ENCODE measurements at places on chromosomes 13 and 19. TPM values are rescaled to one million over a fixed set of nuclear protein-coding genes. Genes with fewer than 3 reads are reported as not detected.

GRCh38 chr19:29439021-29439420, 86.8 kb upstream of the VSTM2B start:
- DNase-seq = no peak

DNA sequence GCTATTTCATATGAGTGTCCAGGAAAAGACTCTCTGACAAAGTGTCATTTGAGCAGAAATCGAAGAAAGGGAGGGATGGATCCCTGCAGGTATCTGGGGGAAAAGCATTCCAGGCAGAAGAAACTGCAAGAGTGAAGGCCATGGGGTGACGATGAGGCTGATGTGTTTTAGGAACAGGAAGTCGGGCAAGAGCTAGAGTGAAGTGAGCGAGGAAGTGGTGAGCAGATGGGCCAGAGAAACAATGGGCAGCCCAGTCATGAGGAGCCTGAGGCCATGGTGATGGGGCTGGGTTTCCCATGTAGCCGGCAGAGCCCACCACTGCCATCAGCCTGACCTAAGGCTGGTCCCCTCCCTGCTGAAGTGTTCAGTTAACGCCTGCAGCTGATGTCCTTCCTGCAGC, 150.2 kb downstream of the TNFSF13B start:
- DNase-seq = no peak

GRCh38 chr19:17811103-17811502, 10.2 kb downstream of the INSL3 start:
- DNase-seq = no peak

DNA sequence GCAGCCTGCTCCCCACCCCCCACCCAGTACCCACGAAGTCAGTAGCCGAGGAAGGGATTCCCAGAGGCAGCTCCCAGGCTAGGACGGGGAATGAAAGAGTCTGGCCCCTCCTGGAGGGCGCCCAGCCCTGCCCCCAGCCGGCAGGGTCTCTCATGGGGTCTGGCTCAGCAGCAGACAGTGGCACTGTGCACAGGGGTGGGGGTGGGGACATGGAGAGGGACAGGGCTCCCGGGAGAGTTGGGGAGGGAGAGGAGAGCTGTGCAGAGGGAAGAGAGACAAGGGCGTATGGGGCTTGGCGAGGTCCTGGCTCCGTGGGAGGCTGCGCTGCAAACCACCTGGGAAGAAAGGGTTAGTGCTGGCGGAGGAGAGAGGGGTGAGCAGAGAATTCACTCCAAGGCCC, 27.7 kb upstream of the ASF1B start:
- no peak for DNase-seq

Gene SIGLEC14
- not detected for total RNA-seq

Gene DDX39A
- 145 TPM for total RNA-seq

DNA sequence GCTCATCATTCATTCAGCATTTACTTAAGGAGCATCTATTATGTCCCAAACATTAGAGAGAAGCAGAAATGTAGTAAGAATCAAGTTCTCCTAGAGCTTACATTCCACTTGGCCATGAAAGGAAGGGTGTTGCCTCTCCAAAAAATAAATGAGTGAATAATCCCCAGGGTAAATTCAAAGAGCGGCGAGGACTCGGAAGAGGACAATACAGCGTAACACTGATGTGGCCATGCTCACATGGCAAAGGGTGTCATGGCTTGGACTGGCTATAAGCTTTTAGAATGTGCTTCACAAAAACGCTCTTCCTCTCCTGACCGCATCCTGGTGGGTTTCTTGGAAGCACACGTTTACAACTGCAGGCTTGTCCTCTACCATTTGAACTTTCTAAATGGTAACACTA, 290.2 kb downstream of the IRS2 start:
- no peak for DNase-seq

Gene SERPINE3
- not detected for total RNA-seq

DNA sequence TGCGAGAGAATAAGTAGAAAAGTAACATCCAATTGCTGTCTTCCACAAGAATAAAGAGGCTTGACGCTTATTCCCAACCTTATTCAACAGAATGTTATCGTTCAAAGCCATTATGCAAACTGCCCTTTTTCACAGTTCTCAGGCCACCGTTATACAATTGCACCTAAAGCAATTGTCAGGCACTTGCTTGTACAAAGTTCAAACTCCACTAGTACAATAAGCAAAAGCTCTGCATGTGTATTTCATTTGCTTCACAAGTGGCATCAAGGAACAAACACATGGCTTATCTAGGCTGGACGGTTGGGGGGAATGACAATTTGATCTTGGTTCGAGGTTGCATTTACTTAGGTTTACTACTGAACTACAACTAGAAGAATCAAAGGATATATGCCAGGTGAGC, 815.6 kb downstream of the EFNB2 start:
- no peak for DNase-seq

- DNase-seq = no peak
Measured at GRCh38 chr13:73369095-73369494, 310.3 kb downstream of the KLF5 start.

- no peak for DNase-seq
Measured at GRCh38 chr13:109840201-109840892, 54.0 kb upstream of the IRS2 start.

- no peak for DNase-seq
Measured at GRCh38 chr19:2627319-2627829, 75.1 kb downstream of the GNG7 start.

Gene SBK3
- 0.70 TPM for total RNA-seq

DNA sequence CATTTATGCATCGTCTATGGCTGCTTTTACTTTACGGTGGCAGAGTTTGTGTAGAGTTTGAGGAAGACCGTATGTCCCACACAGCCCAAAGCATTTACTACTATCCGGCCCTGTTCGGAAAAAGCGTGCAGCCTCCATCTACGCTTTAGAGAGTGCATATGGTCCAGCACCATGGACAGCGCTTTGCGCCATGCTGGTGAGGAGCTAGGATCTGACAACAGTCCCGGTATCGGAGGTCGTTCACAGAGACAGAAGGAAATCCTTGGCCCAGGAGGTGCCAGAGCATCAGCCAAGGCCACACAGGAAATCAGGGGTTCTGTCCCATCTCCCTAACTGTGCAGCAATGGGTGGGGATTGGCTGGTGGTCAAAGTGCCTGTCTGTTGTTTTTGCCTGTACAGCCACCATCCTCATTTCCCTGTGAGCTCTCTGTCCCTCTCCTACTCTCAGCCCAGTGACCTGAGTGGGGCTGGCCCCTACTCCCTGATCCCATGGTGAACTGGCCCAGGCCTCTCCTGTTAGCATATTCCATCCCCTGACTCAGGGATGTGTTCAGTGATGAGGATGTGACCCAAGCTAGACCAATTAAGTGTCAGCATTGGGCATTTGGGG, 16.2 kb upstream of the PRODH2 start:
- peak; percentile 82 for DNase-seq

- no peak for DNase-seq
Measured at GRCh38 chr13:63190742-63191141, 1775.1 kb upstream of the PCDH20 start.

GRCh38 chr13:97030705-97031452, 36.6 kb upstream of the OXGR1 start:
- no peak for DNase-seq

DNA sequence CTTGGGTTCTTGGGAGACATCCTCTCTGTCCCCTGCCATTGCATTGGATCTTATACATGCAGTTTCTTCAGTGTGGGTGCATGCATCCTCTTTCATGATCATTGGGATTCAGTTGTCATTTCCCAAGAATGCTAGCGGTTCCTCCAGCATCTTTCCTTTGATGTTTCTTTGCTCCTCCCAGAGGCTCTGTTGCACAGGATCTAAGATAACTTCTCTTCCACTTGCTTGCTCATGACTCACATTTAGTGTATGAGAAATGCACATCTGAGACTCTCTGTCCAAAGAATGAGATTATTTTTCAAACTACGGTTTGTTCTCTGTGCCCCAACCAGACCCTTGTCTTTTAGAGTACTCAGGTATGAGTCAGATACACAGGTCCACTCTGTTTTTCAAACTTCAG, 197.1 kb downstream of the NDFIP2 start:
- DNase-seq = no peak

DNA sequence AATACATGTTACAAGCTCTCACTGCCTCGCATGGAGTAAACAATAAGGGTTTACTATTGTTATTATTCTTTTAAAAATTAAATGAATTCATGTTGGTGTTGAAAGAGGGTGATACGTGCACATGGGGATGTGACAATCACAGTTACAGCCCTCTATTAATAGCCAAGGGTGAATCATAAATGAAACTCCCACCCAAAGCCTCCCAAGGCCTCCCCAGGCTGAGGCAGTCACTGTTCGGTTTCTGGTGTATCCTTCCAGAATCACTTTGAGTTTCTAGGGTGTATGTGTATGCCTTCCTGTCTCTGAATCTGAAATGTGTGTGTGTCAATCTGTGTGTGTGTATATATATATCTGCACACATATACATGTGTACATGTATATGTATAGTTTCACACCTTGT, 73.4 kb downstream of the AKAP11 start:
- DNase-seq = no peak

Gene TTC9B
- 0.15 TPM for total RNA-seq

Gene GRIN2D
- 6.2 TPM for total RNA-seq

Gene ZNF763
- total RNA-seq = 0.77 TPM

GRCh38 chr13:23392313-23392712, 41.2 kb downstream of the SACS start:
- no peak for DNase-seq

- no peak for DNase-seq
Measured at GRCh38 chr19:17305216-17305516, 506 bp upstream of the MRPL34 start.

Gene KIR2DL1
- not detected for total RNA-seq

Gene TEX30
- total RNA-seq = 13.1 TPM

Gene SYNGR4
- total RNA-seq = 0.31 TPM

DNA sequence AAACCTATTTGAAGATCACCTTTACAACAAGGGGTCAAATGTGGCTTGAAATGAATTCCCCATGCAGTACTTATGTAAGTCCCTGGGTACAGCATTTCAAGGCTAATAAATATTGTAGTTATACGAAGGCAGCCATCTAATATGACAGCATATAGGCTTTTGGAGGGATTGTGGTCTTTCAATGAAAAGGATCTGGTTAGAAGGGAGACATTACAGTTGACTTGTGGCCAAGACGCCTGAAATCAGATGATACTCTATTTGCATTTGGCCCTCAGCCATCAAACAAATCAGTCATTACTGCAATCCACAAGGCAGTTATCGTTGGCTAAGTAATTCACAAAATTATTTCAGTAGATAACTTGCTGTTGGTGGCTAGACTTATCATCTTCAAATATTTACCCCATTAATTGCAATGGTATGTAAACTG, 242.7 kb downstream of the DCLK1 start:
- DNase-seq = no peak

- no peak for DNase-seq
Measured at GRCh38 chr13:50071379-50071778, 56.1 kb downstream of the KCNRG start.

Gene ZNF528
- total RNA-seq = 0.81 TPM

Gene RFPL4AL1
- not detected for total RNA-seq

Gene FXYD1
- 6.8 TPM for total RNA-seq

Gene ZSWIM4
- 50.7 TPM for total RNA-seq

Gene CKM
- 0.13 TPM for total RNA-seq

GRCh38 chr13:110155072-110155471, 151.9 kb downstream of the COL4A1 start:
- peak; percentile 56 for DNase-seq

Gene PSG3
- not detected for total RNA-seq

DNA sequence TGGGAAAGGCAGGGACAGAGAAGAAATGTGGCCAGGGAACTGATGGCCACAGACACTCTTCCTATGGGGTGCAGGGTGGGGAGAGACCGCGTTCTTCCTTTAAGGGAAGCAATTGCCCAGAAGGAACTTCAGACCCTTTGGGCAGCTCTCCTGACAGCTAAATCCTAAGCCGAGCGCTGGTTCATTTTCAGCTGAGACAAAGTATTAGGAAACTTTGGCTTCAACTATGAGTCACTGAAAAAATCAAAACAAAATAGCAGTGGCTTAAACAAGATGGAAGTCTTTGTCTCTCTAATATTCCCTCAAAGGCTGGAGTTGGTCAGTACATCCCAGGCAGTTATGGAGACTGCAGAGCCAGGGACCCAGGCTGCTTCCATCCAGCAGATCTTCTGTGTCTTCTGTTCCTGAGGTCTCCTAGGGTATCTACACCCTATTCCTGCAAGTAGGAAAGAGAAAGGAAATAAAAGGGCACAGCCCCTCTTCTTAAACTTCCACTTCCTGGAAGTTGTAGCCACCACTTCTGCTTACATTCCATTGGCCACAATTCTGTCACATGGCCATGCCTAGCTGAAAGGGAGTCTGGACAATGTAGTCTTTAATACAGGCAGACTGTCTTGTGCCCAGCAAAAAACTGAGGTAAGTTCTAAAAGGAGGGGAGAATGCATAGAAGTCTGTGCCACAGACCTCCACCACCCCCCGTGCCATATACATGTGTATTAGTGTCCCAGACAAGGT, 163.5 kb downstream of the KATNAL1 start:
- no peak for DNase-seq

Gene SHC2
- 16.6 TPM for total RNA-seq

Gene POLR1D
- total RNA-seq = 154 TPM

GRCh38 chr13:103140001-103140671, 73.9 kb upstream of the SLC10A2 start:
- DNase-seq = peak; percentile 37

DNA sequence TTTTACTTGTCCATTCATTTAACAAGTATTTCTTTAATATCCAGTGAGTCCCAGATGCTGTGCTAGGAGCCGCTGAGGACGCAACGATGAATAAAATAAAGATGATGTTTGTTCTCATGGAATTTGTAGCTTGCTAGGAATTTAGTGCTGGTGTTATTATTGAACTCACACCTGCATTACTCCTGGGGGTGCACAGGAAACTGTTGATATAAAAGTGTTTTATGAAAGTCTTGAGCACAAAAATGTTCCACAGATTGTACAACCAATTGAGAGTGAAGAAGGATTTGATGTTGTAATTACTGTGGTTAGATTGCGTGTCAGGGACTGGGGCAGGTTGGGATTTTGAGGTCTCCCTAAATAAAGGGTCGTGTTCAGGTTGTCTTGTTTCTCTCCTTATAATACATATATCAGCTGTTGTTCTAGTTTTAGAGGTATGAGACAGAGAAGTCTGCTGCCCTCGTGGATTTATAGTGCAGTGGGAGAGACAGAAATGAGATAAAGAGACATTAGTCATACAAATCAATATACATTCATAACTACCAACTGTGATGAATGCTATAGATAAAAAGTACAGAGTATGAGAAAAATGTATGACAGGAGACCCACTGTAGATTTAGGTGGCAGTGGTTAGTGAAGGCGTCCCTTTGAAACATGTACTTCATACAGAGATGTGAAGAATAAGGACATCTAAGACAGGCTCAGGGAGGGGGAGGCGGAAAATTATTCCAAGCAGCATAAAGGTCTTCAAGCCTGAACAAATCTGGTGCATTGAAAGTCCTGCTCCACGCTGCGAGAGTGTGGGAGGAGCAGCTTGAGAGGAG, 11.3 kb downstream of the CACNG6 start:
- DNase-seq = no peak
